NCI-H2029 (cell line): ENCODE measurements at places on chromosomes 16 and 17.
A peak's percentile ranks its signal among the peaks of the same experiment; 100 is the strongest.

- no peak for DNase-seq
These were observed 11.3 kb upstream of the TSPOAP1 start for GRCh38 chr17:58339755-58340404.

- no peak for DNase-seq
These were observed 100.3 kb upstream of the KIF2B start for GRCh38 chr17:53722407-53722806.

- no peak for DNase-seq
These were observed 143.8 kb downstream of the CLEC16A start for GRCh38 chr16:11088074-11088730.

GRCh38 chr17:17275971-17276370 is 5.1 kb downstream of the COPS3 start:
- no peak for DNase-seq

- no peak for DNase-seq
These were observed 16.5 kb upstream of the CMTM4 start for GRCh38 chr16:66713076-66713475.

GRCh38 chr16:12010388-12011251 is 34.1 kb downstream of the SNX29 start:
- no peak for DNase-seq

DNA sequence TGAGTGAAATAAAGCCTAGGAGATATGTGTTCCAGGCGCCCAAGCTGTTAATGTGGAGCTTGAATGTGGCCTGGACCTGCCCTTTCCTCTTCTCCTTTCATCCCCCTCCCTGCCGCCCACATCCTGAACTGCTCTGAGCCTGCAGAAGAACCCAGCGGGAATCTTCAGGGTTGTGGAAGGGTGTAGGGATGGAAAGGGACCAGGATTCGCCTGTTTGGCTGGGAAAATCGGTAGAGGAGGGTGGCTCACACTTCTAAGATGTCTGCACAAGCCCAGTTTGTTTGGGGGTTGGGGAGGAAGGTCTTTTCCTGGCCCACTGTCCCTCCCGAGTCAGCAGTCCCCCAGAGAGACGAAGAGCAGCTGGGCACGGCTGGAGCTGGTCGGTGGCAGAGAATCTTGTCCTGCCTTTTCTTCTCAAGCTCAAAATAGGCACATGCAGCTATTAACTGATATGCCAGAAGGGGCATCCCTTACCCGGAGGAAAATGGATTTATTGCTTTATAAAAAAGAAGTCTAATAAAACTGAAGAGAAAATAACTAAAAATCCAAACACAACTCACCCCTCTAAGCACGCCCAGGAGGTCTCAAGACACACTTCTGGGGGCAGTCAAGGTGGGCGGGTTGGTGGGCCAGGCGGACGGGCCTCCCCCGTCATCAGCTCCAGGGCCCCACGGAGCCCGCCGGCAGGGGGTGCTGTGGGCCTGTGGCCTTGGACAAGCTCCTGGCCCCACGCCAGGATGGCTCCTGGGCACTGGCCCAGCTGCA is 11.5 kb upstream of the PITPNA start:
- peak; percentile 64 for DNase-seq
